Body of pancreas (tissue), 4 donors: ENCODE measurements at places on chromosomes 6 and 20.

DNA sequence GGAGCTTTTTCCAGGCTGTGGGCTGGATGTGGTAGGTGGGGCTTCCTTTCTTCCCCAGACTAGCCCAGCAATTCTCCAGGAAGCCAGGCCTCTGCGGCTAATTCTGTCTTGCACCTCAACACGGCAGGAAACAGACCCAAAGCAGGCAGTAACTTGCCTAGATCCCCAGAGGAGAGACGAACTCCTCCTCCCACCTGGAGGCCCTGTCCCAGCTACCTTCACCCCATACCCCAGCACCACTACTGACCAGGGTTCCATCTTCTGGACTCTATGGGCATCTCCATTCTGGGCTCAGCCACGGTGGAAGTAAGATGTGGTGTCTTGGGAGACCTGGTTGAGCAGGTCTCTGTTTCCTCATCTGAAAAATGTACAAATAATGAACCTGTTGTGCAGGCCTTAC, 48.4 kb upstream of the ZNF337 start:
- DNase-seq, result no peak

DNA sequence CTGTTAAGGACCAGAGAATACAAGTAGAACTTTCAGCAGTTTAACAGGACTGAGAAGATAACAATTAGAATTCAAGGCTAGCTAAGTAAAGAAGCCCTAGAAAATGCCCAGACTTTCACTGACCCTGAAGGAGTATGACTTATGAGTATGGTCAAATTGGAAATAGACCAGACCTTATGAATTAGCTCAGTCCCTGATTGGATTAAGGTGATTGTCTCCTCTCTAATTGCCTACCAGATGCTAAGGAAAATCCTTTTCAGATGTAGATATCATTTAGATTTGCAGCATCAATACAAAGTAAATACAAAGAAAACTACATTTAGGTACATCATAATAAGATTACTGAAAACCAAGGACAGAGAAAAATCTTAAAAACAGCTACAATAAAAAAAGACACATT, 58.9 kb downstream of the CNR1 start:
- no peak for DNase-seq

DNA sequence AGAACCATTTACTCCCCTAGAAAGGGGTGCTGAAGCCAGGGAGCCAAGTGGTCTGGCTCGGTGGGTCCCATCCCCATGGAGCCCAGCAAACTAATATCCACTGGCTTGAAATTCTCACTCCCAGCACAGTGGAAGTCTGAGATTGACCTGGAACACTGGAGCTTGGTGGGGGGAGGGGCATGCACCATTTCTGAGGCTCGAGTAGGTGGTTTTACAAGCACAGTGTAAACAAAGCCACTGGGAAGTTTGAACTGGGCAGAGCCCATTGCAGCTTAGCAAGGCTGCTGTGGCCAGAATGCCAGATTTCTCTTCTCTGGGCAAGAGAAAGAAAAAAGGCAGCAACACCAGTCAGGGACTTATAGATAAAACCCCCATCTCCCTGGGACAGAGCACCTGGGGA, 855.8 kb upstream of the CITED2 start:
- no peak for DNase-seq

DNA sequence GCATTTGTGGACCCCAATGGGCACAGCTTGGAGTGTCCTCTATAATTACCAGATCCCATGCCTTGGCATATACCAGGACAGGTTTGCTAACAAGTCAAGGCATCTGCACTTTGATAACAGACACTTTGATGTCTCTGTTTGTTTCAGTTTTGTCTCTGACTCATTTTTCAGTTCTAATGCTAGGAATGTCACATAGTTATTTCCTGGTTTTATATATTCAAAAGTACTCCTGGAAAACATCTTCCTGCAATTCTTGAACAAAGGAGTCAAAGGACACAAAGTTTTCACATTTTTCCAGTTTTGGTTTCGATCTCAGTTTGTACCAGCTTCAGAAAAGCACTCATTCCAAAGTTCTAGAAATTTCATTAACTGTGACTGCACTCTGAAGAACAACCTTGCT, 188.1 kb downstream of the FOXC1 start:
- DNase-seq, result no peak

DNA sequence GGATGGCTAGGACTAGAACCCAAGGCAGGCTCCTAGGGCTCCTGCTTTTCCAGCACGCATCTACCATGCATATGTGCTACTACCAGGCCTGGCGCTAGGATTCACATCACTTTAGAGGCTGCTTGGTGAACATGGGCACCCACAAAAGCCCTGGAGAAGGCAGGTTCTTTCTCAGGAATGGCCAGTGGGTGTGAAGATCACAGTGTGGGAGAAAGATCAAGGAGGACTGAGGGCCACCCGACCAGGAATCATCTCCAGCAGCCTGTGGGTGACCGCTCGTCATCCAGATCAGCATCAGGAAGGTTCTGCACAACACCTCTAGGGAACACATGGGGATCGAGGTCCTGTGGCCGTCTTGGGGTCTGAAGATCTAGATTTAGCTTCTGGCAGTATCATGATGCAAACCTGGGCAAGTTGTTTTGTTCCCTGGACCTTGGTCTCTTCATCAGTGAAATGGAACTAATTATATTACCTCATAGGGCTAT, 27.3 kb downstream of the SRSF3 start:
- no peak for DNase-seq

DNA sequence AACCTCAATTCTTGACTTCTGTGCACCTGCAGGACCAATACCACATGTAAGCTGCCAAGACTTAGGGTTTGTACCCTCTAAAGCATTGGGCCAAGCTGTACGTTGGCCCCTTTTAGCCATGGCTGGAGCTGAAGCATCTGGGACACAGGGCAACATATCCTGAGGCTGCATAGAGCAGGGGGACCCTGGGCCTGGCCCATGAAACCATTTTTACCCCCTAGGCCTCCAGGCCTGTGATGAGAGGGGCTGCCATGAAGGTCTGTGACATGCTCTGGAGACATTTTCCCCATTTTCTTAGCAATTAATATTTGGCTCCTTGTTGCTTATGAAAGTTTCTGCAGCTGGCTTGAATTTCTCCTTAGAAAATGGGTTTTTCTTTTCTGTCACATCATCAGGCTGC, 31.0 kb downstream of the PRDM13 start:
- DNase-seq, result no peak

- no peak for DNase-seq
Measured at GRCh38 chr6:53956804-53957203, 154.4 kb upstream of the MLIP start.

DNA sequence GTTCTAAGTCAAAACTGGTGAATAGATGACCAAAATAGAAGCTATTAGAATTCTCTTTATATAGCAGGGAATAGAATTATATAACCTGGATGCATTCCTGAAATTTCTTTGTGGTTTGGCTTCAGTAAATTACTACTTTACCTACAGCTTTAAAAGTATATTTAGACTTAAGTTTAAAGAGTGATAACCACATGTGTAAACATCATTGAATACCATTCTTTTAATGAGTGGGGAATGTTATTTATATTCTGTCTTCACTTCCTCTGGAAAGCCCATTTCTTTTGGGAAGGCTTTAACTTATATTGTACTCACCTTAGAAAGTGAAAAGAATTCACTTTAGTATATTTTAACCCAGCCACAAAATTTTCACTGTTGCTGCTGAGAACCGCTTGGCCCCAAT, 39.1 kb downstream of the PLEKHG1 start:
- no peak for DNase-seq

GRCh38 chr6:133432021-133432989, 191.1 kb downstream of the EYA4 start:
- DNase-seq, result no peak

DNA sequence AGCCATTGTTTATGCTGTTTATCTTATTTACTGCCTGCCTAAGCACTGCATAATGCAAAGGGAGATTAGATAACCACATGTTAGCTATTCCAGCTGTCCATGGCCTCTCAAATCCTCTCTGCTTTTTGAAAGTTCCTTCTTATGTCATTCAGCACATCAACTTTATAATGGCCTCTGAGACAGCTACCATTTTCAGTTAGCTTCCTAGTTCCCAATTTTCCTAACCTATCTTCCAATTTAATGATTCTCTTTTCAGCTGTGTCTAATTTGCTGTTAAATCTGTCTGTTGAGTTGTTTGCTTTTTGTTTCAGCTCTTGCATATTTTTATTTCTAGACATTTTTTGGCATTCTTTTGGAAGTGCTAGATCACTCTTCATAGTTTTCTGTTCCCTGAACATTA, 173.4 kb upstream of the PLCB4 start:
- DNase-seq, result no peak

GRCh38 chr6:45478240-45478639, 100.5 kb upstream of the SUPT3H start:
- no peak for DNase-seq

DNA sequence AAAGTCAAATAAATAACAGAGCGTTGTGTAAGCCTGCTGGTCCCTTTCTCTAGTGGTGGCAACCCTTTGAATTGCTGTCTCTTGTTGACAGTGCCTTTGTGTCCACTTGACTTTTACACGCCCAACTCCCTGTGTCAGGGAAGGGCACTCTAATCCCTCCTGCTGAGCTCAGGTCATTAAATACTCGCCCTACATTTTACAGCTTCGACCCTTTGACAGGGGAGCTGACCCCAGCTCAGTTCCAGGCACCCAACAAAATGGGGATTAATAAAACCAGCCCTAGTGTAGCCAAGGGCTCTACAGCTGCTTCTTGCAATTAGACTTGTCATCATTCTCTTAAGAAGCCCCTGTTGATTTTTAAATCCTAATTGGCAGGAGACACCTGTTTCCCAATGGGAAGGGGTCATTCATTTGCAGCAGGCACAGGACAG, 308.2 kb downstream of the EYA4 start:
- DNase-seq, result no peak

DNA sequence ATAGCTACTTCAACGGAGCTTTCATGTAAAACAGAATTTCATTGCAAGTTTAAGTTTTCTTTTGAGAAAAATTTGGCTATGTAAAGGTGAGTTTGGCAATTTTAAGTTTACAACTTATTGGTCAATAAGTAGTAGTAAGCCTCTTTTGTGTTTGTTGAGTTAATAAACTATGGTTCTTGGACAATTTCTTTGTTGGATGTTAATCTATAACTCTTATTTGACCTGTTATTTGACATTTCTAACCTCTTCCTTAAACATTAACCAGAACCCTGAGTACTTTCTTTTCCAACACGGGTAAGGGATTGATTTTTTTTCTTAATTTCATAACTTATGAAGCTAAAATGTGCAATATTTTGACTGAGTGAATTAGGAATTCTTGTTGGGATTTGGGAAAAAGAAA, 354.4 kb downstream of the PRKN start:
- DNase-seq, result no peak

GRCh38 chr20:47682028-47682783, 103.1 kb downstream of the SULF2 start:
- peak; percentile 21 for DNase-seq

DNA sequence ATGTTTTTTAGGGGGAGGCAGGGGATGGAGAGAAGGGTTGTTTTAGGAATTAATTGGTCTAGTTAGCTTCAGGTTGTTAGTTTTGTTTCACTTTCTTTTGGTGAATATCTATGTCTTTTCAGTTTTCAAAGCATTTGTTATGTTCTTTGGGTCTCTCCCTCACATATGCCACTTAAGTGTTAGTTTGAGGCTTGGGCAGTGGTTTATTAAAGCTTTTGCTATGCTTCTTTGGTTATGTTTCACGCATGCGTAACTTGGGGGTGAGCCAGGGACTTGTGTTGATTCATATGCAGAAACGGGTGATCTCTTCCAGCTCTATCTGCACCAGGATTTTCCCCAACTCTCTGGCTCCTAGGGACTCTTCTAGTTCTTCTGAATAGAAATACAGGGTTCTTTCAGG, 11.4 kb upstream of the MMS22L start:
- DNase-seq, result peak; percentile 6

GRCh38 chr6:136362421-136363356, 73.0 kb upstream of the BCLAF1 start:
- no peak for DNase-seq

DNA sequence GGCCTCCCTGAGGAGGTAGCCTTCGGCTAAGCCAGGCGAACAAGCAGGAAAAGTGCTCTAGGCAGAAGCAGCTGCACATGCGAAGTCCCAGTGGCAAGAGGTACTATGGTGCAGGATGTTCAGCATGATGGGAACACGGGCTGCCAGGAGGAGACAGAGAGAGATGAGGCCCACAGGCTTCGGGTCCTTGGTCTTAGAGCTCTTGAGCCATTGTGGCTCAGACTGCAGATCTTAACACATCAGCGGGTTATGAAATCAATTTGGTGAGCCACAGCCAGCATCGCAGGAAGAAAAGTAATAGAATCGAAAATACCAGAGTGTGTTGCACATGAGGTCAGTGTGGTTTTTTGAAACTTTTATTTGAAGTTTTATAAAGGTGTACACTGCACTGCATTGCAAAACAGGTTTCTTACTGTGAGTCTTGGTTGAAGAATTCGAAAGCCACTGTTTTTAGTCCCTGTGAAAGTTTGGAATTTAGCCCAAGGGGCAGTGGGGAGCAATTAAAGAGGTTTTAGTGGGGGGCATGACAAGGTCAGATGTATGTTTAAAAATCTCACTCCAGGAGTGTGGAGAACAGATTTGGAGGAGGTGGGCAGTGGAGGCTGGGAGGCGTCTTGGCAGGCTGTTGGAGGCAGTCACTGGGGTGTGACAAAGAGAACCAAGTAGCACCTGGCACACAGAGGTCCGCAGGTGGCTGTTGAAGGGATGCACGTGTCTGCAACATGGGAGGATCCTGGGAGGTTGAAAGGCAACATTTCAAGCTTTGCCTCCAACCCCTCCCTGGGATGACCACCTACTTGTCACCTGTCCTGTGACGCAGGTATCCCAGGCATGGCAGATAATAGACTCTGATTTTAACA, 69.3 kb downstream of the EYA2 start:
- no peak for DNase-seq

- DNase-seq, result no peak
Measured at GRCh38 chr6:161607696-161608297, 333.9 kb upstream of the AGPAT4 start.

DNA sequence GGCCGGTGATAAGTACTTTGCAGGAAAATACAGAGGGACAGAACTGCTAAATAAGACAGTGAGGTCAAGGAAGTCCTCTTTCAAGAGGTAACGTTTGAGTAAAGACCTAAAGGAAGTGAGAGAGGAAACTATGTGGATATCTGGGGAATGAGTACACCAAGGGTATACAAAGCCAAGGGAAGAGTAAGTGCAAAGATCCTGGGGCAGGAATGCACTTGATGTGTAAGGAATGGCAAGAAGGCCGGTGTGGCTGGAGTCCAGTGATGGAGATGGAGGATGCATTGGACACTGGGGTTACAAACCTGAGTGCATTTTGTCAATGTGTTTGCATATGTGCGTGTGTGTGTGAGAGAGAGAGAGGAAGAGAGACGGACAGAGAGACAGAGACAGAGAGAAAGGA, 32.1 kb upstream of the TGM2 start:
- no peak for DNase-seq

DNA sequence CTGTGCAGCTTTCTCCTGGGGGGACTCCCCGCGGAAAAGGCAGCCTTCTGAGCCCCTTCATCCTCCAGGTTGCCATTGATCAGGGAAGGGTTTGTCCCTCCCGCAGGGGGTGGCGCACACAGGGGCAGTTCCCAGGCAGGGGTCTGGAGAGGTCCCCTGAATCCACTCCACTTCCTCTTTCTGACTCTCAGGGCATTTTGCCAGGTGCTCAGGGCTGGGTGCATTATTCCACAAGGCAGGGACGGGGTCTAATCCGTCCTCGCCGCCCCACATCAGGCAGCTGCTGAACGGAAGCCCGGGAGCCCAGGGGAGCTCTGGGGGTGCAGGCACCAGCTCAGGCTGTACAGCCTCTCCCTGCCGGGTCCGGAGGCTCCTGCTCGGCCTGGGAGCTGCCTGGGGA, 180.9 kb downstream of the TTLL2 start:
- DNase-seq, result no peak

GRCh38 chr20:24431279-24432045, 38.0 kb upstream of the SYNDIG1 start:
- no peak for DNase-seq

GRCh38 chr6:65148839-65149238, 558.2 kb downstream of the EYS start:
- no peak for DNase-seq
